ENCODE measurements at places on chromosomes 6 and 20.

GRCh38 chr20:63570281-63571086 is 3.6 kb downstream of the HELZ2 start:
- DNase-seq, result no peak

GRCh38 chr6:38169977-38170526 is 350.5 kb downstream of the ZFAND3 start:
- no peak for DNase-seq

GRCh38 chr20:63635431-63636141 is 8.7 kb upstream of the GMEB2 start:
- DNase-seq, result peak; percentile 53

DNA sequence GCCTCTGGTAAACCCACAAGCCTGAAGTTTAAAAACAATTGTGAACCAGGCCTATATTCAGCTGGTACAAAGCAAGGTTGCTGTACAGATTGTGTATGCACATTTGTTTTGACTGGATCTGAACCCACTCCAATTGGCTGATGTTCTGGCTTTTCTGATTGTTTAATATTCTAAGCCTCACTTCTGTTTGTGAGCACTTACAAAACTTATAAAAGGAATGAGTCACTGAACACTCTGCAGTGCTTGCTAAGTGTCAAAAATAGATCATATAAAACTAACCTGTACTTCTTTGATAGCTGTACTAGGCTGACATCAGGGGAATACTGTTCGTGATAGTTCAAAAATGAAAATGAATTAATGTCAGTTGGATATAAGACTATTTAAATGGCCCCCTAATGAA is 12.1 kb downstream of the COL21A1 start:
- DNase-seq, result no peak

DNA sequence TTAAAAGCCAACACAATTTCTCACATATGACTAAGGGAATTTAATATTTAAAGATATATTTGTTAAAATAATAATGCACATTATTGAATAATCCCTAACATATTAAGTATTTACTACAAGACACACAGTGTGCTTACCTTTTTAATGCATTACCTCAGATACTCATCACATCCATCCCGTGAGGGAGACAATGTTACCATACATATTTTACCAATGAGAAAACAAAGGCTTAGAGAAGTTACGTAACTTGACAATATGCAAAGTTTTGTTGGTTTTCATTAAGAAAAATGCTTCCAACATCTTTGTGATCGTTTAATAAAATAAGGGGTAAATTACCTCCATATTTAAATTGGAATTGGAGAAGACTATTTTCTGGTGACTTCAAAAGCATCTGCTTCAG is 4.3 kb downstream of the IFNGR1 start:
- no peak for DNase-seq

DNA sequence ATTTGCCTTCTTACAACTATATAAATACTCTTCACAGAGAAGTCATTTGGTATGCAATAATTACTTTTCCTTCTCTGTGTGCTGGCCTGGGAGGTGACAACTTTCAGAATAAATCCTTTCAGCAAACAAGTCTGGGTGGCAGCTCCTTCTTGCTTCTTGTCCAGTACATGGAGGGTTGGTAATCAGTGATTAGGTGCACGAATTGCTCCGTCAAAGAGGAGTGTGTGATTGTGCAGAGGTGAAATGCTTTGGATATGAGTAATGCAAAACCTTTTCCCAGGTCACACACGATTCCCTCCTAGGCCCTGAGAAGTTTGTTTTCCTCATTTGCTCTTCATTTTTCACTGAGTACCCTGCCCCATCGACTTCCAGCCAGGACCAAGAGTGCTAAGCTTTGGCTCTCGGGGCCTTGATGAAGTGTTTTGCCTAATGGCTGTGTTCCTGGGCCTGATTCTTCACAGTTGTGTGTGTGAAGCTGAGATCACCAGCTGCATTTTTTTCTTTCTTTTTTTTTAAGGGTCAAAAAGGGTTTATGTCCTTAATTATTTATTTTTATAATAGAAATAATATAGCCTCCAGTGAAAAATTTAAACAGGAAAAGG is 216.5 kb downstream of the ZMYND8 start:
- DNase-seq, result no peak

DNA sequence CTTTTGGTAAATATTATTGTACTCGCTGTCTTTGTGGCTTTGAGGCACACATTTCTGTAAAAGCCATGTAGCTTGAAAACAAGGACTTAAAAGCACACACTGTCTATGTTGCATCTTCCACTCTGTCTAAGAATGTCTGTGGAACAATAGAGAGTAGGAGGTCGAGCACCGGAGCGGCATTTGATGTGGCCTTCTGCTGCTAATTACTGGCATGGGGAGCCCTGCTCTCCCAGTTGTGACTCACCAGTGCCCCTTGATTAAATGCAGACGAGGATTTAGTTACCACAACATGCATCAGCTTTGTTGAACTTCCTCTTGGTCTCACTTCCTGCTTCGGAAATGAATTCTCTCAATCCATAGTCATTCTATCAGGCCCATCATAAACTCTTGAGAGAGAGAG is 680.7 kb upstream of the SLC35B3 start:
- no peak for DNase-seq

DNA sequence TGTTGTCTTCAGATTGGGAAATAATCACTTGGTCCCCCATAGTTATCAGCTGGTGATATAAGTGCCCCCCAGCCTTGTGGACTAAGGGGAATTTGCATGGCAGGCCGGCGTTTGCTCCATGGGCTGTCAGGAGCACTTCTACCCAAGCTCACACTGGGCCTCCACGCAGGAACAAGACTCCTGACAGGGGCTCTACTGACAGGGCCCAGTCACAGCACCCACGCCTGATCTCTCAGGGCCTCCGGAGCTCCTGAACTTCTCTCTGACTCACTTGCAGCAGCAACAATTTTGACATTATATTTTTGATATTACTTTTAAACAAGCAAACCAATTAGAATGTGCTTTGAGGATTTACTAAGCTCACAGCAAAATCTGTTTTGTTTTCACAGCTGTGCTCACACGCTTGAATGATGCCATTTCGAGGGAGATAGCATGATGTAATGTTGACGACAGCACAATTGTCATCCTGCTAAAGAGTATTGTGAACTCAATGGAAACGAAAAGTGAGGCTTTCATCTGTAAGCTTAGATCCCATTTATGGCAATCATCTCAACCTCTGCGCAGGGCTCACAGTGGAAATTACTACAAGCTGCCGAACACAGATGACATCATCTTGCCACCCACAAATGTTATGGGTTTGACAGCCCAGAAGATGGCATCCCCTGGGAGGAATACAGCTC is 28.7 kb upstream of the TXNDC5 start:
- no peak for DNase-seq

GRCh38 chr6:96777113-96777512 is 60.2 kb downstream of the GPR63 start:
- DNase-seq, result no peak

Measured in activated CD8-positive, alpha-beta memory T cell treated with anti-CD3 and anti-CD28 coated beads for 4 hours (primary cell).